Activated T-cell treated with anti-CD3 and anti-CD28 coated beads for 24 hours (primary cell): ENCODE measurements at places on chromosomes 5 and 9.
A peak's percentile ranks its signal among the peaks of the same experiment; 100 is the strongest.

DNA sequence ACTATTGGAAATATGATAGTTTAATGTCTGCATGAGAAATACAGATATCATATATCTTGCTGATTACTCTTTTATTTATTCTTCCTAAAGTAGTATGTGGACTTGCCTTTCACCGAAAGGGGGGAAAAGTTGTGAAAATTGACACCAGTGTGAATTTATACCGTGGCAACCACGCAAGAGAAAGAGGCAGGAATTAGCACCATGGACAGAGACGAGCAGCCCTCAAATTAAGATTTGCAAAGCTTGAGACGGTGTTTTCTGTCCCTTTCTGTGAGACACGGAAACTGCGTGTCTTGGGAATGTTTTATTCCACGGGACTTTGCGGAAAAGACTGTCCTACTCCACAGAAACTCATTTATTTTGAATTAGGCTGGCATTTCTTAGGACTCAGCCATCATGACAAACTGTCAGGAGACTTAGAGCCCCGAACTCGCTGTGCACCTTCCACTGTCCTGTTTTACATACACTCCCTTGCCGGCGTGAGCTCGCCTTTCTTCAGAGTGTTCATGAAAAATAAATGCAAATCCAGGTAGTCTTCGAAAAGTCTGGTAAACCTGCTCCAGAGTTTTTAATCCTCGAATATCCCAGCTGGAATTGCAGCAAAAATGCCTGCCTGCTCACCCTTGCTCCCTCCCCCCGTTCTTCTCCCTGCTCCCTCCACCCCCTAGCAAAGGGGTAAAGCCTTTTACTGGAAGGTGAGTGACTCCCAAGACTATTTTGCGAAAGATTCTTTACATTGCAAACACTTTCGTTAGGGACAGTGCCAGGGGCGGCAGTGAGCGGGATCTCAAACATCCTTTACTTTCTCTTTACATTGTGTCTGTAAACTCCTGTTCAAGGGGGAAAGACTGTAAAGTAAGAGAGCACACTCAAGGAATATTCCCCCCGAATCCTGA is 3.8 kb upstream of the ELAVL2 start:
- no peak for DNase-seq

GRCh38 chr5:172411484-172412072 is 42.7 kb downstream of the SH3PXD2B start:
- DNase-seq = peak; percentile 11

DNA sequence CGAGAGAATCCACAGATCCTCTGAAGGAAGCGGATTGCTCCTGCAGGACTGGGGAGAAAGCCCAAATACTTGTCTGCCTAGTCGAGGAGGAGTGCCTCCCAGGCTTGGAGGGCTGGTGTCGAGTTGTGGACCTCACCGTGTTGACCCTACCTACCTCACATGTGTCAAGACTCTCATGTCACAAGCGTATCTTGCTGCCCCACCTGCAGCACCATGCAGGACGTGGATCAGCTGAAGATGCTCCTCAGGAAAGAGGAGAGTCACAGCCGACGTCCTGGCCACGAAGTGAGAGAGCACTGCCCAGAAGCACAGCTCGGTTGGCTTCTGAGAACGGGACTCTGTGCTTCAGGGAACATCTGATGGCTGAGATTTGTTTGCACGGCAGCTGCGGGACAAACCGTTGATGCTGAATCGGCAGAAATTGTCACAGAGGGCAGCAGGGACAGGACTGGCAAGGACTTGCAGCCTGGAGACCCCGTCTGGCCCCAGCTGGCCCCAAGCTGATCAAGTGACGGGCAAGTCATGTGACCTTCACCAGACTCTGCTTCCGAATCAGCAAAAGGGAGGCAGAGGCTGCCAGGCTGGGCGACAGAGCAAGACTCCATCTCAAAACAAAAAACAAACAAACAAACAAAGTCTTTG is 119.1 kb upstream of the ITGA1 start:
- DNase-seq = no peak

DNA sequence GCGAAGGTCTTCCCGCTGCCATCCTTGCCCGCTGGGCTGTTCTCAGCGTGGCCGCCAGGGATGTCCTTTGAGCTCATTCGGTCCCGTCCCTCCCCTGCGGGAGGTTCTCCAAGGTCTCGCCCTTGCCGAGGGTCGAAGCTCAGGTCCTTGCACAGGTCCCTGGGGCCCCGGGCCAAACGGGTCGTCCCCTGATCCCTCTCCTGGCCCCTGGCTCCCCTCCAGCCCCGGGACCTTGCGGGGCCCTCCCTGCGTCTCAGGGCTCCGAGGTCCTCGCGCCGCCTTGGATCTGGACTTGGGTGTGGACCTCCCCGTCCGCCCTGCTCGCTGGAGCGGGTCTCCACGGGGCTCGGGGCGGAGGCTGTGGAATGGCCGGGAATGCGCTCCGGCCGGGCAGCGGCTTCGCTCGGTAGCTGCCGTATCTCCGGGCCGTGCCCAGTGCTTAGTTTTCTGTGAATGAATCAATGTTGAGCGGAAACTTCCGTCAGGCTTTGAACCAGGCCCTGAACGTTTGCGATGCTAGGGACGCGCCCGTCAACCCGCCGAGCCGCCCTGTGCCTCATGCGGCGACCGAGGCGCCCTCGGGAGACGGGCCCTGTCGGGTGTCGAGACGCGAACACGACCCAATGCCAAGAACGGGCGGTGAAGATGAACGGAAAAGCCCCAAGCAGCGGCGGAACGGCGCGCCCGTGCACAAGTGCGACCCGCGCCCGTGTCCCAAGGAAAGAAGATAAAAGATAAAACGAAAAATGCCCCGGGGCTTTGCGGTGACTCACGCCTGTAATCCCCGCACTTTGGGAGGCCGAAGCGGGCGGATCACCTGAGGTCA is 780 bp downstream of the RNU6ATAC start:
- peak; percentile 49 for DNase-seq

GRCh38 chr5:33148076-33148513 is 292.7 kb upstream of the TARS1 start:
- DNase-seq = no peak

- DNase-seq = no peak
Measured at GRCh38 chr9:18638371-18639249, 164.7 kb downstream of the ADAMTSL1 start.

- no peak for DNase-seq
Measured at GRCh38 chr5:105877592-105877991, 1793.1 kb downstream of the EFNA5 start.

- no peak for DNase-seq
Measured at GRCh38 chr9:15764131-15764530, 211.3 kb downstream of the CCDC171 start.

GRCh38 chr5:74428275-74428674 is 212.3 kb downstream of the ENC1 start:
- DNase-seq = no peak

- DNase-seq = peak; percentile 22
Measured at GRCh38 chr9:36991516-36992134, 42.4 kb downstream of the PAX5 start.

DNA sequence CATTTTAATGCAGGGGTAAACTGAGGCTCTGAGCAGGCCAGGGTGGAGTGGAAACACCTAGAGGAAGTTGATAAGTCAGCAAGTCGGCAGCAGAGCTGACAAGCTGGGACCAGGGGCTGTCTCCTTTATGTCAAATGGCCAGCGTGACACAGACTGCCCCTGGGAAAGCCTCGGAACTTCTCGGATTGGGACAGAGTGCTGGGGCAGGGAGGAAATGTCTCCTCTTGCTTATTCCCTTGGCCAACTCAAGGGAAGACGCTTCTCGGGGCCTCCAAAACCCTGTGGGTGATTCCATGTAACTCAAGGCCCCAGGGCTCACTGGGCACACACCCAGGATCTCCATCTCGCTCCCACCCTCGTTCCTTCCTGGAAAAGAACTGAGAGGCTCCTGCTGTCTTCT is 25.4 kb upstream of the ANXA6 start:
- no peak for DNase-seq

GRCh38 chr5:50352382-50352781 is 88.7 kb downstream of the EMB start:
- DNase-seq = no peak

DNA sequence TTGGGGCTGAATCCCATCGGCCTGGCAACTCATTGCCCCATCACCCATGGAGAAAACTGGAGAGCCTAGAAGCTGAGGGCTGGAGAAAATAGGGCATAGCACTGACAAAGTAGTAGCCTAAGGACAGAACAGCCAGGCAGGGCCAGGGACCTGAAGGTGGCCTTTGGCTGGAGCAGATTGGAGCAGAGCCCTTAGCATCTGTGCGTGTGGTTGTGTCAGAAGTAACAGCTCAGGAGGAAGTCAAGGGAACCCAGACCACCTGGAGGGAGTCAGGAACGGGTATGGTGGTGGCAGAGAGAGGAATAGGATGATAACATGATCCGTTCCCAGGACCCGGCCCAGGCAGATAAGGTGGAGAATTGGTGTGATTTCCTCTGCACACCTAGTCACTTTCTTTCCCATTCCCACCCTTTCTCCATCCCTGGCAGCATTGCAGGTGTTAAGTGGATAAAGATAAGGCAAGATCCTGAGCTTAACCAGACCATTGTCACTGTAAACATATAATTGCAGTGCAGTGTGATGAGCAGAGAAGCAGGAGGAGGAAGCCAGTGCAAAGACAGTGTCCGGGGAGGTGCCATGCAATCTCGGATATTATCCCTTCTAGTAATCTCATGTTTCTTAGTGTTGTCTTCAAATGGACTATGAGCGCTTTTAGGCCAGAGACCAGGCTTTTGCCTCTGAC is 67.0 kb downstream of the NDFIP1 start:
- no peak for DNase-seq

DNA sequence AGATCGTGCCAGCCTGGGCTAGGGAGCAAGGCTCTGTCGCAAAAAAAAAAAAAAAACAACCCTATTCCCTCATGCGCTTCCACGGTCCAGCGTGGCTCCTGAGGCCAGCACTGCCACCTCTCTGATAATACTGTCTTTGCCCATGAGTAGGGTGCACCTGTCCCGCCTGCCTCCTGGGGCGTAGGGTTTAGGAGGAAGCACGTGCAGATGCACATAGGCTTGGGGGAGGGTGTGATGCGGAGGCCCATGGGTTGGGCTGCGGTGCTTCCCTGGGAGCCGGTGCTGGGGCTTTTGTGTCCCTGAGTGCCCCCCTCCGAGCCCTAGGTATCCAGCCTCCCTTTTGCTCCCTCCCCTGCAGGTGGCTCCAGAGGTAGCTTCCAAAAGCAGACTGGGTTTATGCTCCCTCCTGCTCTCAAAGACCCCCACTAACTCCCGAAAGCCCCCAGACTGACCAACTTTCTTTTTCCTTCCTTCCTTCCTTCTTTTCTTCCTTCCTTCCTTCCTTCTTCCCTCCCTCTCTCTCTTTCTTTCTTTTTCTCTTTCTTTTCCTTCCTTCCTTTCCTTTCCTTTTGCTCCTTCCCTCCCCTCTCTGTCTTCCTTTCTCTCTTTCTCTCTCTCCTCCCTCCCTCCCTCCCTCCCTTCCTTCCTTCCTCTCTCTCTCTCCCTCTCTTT is 12.8 kb downstream of the FGFR4 start:
- no peak for DNase-seq

- no peak for DNase-seq
Measured at GRCh38 chr5:60263346-60263745, 369.8 kb upstream of the PDE4D start.

GRCh38 chr5:78706381-78706780 is 57.8 kb upstream of the LHFPL2 start:
- DNase-seq = no peak

- no peak for DNase-seq
Measured at GRCh38 chr5:77697692-77698091, 59.2 kb upstream of the OTP start.

GRCh38 chr9:134169724-134170401 is 5.5 kb upstream of the RNU6ATAC start:
- no peak for DNase-seq
